ENCODE measurements at places on chromosomes 1 and 21.

- no peak for DNase-seq
Observed at GRCh38 chr1:29469457-29469856, 233.1 kb downstream of the PTPRU start.

DNA sequence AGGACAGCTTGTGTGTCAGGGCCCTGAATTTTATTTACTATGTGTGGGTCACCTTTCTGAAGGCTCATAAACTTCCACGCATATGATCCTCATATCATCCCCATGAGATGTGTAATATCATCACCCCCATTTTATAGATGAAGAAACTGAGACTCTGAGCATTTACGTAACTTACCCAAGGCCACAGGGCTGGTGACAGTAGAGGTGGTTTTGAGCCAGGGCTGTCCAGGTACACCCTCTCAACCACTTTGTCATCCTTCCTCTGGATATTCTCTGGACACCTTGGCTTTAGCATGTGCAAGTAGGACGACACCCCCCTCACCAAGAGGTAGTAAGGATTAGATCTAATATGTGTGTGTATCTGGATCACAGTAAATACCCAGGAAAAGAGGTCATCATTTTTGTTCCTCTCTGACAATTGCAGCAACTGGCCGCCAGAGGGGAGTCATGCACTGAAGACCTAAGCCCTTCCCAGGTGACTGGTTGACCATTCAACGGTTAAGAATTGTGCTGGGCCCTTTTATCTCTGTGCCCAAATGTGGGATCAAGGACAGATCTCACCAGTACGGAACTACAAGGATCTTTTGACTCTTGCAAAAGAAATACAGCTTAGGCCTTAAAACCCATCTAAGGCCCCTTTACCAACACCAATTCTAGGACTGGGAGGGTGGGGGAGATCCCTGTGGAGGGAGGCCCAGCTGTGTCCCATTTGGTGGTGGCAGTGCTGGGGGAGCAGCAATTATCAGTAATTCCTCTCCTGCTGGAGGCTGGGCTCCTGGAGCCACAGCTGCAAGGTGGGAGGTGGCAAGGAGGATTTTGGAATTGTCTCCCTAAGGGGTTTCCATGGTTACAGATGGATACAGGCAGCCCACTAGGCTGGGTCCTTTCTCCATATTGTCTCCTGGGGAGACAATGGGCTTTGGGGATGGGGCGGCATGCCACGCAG lies 13.7 kb upstream of the E2F2 start:
- no peak for DNase-seq

DNA sequence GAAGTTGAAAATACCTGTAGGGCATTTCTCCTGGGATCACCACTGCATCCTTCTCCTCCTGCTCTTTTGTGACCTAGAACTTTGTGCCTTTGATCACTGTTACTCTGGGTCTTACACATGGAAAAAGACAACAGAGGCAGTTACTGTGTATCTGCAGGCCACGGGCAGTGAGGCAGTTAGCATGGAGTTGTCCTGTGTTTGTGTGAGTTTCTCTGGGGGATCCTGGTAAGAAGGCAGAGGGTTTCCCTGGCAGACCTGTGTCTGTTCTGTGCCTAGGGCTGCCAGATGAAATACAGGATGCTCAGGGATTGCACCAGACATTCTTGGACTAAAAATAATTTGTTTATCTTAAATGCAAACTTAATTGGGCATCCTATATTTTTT lies 44.4 kb upstream of the SCCPDH start:
- DNase-seq: no peak

DNA sequence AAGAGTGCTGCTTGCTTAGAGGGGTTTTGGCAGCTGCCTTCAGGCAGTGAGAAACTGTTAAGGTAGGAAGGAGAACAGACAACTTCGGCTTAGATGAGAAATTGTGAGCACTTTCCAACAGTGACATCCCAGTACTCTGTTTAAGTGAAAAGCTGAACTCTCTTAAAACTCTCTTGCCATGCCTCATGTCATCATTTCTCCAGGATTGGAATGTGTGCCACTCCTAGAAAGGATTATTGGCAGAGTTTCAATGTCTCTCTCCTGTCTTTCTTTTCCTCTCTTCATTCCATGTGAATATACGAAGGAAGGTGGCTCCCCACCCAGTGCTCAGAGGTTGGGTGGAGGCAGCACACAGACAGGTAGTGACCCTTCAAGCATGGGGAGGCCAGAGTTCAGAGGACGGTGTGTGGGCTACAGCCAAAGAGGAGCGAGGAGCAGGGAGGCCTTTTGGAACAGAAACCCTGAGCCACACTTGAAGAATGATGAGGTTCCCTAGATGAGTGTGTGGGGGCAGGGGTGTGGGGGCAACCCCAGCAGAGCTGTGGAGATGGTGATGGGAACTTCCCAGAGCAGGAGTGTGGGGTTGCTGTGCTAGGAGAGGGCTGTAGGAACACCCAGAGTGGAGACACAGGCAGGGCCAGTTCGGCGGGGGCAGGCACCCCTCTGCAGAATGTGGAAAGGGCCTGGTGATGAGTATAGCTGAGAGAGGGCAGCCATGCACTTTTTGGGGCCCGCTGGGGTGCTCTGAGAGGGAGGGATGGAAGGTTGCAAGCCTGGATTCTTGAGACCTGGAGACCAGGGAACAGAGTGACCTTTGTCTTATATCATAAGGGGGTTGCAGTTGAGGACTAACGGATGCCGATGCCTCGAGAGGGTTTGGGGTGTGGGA lies 58.8 kb downstream of the GALNT2 start:
- DNase-seq: no peak

DNA sequence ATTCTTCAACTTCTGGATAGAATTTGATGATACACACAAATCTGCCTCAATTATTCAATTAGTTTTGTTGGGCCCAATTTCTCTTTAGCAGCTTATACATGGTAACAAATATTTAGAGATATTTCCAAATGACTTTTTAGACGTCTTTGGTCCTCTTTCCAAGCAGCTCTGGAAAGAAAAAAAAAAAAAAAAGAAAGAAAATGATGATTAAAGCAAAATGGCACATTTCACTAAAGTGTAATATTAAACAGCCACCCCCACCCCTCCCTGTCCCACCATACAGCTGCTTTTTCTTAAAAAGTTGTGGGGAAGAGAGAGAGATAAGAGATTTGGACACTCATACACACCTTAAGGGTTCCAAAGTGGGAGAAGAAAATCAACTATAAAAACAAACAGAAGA lies 977 bp downstream of the METTL18 start:
- DNase-seq: no peak

DNA sequence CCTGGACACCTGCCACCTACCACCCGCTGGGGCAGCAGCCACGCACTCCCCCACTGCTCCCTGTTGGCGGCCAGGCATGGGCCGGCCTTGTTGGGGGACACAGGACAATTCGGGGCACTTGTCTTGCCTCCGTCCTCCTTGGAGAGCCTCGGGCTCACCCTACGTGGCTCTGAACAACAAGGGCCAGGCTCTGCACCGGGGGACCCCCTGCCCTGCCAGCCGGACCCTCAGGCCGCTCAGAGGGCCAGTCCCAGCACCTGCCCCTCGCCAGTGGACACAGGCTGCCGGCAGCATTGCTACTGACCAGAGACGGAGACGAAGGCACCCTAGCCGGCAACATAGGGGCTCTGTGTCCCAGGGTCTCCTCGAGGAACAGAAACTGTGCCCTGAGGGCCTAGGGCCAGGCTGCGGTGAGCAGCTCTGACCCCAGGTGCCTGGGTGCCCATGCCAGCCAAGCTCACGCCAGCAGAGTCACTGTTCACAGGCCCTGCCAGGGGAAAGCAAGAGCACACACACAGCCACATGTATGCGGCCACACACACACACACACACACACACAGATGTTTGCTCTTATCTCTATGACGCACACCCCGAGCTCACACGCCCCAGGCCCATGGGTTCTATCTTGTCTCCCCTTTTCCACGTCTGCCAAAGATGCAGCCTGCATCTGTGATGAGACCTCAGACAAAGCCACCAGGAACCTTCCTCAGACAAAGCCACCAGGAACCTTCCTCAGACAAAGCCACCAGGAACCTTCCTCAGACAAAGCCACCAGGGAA lies 45.9 kb downstream of the MORN1 start:
- no peak for DNase-seq

- DNase-seq: no peak
Observed at GRCh38 chr1:58895559-58896145, 111.8 kb upstream of the JUN start.

DNA sequence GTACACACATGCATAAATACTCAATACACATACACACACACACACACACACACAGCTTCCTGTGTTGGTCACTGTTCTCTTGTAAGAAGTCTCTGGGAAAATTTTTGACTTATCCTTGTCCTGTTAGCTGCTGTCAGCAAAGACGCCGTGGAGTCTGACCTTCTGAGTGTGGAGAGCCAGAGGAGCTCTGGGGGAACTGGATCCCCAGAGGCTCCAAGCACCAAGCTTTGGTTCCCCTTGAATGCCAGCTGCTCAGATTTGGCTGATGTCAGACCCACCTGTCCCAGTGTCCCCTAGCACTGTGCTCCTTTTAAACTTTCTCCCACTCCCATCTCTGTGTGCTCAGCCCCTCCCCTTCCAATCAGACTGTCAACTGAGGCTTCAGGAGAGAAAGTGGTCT lies 319.1 kb downstream of the CAMTA1 start:
- DNase-seq: no peak

DNA sequence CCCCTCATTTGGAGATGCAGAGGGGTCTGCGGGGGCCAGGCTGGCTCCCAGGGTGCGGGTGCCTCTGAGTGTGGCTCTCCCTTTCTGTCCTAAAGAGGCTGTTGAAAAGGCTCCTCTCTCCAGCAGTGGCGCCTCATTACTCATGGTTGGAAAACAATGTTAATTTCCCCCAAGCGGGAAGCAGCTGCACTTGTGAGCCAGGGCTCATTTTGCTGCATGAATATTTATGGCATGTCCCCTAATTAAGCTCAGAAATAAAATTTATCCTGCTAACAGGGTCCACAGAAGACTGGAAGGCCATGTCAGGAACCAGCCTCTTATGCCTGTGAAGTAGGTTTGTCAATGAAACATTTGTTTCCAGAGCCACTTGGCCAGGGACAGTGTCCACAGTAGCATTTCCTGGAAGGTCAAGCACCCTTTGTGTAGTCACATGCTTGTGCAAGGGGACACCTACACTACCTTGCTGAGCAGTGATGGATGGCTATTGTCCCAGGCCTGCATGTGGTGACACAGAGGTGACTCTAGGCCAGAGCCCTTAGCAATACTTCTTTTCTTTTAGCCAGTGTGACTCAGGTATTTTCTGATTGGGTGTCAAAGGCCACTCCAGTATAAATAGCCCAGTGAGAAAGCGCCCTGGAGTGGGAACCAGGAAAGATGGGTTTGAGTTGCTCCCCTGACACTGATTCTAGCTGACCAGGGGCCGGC lies 259.0 kb downstream of the FOXD2 start:
- DNase-seq: no peak

- DNase-seq: no peak
Observed at GRCh38 chr1:31725777-31726535, 22.1 kb upstream of the COL16A1 start.
